Neural progenitor cell (in vitro differentiated cells): ENCODE measurements at places on chromosomes 2 and 18. TPM values are rescaled to one million over a fixed set of nuclear protein-coding genes. Genes with fewer than 3 reads are reported as not detected.

DNA sequence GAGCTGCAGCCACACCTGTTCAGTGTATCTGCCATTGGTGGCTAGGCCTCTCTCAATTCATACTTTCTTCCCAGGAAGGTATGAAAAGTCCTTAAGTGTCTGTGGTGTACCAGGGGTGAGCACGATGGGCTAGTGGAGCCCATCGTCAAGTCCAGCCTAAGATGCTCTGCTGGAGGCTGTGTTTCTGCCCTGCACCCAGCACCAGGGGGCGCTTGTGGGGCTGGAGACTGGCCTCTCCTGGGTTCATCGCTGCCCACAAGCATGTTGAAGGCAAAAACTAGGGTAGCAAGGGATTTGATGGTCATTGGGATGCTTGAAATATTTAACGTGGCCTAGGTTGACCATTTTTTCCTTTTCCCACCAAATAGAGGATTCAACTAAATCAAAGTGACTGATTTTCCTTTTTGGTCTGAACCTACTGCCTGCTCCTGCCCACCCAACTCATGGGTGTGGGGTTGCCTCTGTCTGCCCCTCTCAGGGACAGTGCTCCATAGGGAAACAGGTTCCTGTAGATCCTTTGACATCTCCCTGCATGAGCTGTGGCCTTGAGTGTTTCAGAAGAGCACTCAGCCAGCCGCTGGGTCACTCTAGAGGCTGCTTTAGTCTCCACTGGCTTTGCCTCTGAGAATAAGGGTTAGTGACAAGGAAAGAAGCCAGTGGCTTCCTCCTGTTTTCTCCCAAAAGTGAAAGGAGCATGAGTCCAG is 59.0 kb downstream of the TPGS2 start:
- peaks cover 5% of the 10 kb centered on the region for H3K36me3 ChIP-seq
- H3K27ac ChIP-seq, result no peak overlapping the region
- no peak overlapping the region for H3K4me3 ChIP-seq

DNA sequence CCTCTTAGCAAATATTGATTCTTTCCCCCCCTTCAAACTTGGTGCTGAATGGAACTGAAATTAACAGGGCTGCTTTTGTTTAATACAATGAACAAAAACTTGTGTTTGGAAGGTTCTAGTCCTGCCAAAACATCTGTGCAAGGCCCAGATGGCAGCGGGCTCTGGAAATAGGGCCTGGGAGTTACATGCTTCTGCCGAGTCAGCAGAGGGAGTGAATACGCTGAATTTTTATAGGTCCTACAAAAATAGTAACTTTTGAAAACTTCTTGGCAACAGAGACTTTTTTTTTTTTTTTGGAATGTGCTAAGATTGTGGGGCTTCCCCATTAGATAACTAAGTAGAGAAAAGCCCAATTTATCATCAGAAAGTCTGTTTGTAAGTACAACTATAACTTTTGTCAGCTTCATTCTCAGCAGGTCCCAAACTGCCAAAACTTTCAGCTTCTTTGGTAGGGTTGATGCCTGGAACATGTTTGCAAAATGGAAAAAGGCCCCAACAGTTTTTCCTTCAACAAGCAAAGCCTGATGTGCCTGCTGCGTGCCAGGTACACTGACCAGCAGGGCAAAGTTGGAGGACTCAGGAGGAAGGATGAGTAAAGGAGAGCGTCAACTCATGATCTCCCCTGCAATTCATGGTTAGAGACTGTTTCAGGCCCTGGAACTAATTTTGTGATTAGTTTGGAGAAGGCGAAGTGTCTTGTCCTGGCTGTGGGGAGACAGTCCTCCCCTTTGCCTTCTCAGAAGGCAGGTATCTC is 45.1 kb upstream of the HDAC4 start:
- no peak overlapping the region for H3K4me3 ChIP-seq
- H3K27ac ChIP-seq, result no peak overlapping the region
- H3K4me1 ChIP-seq, result peaks cover 28% of the 10 kb centered on the region
- H3K27me3 ChIP-seq, result no peaks in the 10 kb centered on the region
- no peak for DNase-seq

GRCh38 chr2:205216580-205216979 is 465.7 kb upstream of the NRP2 start:
- peaks cover 13% of the 10 kb centered on the region for H3K4me1 ChIP-seq
- no peaks in the 10 kb centered on the region for H3K36me3 ChIP-seq

DNA sequence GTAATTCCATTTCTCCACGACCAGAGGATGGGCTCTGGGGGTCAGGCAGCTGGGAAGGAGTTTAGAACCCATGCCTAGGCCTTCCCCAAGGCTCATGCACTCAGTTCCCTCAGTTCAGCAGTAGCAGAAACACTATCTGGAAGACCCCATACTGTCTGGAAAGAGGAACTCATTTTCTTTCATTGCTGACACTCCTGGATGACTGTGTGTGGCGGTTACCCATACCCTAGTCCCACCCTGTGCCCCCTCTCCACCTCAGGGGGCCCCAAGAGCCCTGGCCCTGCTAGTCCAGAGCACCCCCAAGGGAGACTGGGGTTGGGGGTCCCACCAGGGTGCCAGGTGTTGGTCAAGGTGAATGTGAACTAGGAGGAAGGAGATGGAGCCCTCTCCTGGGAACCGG is 29.5 kb downstream of the TPRKB start:
- no peak overlapping the region for H3K27ac ChIP-seq
- no peak for DNase-seq
- no peak overlapping the region for H3K4me3 ChIP-seq
- no peaks in the 10 kb centered on the region for H3K4me1 ChIP-seq

GRCh38 chr2:9709539-9710285 is 78.9 kb upstream of the YWHAQ start:
- H3K36me3 ChIP-seq, result no peaks in the 10 kb centered on the region
- H3K4me3 ChIP-seq, result no peak overlapping the region
- DNase-seq, result no peak
- H3K27me3 ChIP-seq, result no peaks in the 10 kb centered on the region

DNA sequence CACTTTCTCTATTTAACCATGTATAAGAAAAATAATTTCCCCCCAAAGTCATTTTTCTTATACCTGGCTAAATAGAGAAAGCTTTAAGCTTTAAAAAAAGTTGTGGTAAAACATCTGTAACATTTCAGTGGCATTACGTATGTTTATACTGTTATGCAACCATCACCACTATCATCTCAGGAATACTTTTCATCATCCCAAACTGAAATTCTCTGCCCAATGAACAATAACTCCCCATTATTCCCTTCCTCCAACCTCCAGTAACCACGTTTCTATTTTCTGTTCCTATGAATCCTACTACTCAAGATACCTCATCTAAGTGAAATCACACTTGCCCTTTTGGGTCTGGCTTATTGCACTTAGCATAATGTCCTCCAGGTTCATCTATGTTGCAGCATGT is 1.7 kb upstream of the SLC3A1 start:
- no peaks in the 10 kb centered on the region for H3K36me3 ChIP-seq
- H3K4me3 ChIP-seq, result no peak overlapping the region
- no peak overlapping the region for H3K27ac ChIP-seq
- H3K4me1 ChIP-seq, result peaks cover 1% of the 10 kb centered on the region

DNA sequence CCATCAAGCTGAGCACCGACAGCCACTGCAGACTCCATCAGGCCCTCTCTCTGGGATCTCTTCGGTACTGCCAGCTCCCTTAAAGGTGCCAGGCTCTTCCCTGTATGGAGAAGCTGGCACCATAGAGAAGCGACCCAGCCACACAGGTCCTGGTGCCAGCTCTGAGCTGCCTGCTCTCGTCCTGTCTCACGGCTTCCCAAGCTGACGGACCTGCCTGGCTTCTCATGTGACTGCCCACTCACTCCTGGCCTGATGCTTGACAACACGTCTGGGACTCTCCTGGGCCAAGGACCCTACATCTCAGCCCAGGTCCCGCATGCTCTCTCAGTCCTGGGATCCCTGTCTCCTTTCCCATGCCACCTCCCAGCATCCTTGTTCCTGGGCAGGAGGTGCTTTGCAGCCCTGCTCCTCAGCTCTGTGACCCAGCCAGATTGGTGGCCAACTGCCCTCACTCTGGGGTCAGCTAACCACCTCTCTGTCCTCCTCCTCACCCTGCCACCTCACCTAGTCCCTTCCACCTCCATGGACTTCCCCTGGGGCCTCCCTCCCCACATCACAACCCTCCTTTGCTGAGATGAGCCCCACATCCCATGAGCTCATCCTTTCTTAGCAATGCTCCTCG is 12.5 kb upstream of the ATOH8 start:
- H3K27ac ChIP-seq, result no peak overlapping the region
- H3K4me1 ChIP-seq, result peaks cover 23% of the 10 kb centered on the region
- H3K27me3 ChIP-seq, result peaks cover 21% of the 10 kb centered on the region
- no peak overlapping the region for H3K4me3 ChIP-seq
- H3K36me3 ChIP-seq, result no peaks in the 10 kb centered on the region

DNA sequence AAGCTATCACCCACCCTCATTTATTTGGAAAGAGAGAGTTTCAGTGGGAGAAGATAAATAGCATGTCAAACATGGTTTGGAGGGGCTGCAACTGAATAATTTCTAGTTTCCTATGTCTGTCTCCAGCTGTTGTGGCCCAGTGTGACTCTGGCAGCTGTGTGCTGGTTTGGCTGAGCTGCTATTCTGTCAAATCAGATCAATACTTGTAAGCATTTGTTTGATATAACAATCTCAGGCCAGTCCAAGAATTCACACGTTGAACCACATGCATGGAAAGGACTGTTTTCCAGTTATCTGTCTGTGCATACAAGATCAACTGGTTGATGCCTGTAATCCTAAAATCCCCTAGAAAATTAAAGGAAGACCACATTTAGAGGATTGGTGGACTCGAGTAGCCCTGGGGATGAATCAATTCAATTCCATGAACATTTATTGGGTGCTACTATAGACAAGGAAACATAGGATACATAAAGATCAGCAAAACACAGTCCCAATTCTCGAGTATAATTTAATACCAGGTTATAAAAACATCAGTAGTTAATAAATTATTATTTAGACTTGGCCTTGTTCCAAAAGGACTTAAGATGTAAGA is 209.0 kb upstream of the PARD3B start:
- DNase-seq, result no peak
- H3K36me3 ChIP-seq, result no peaks in the 10 kb centered on the region
- no peak overlapping the region for H3K4me3 ChIP-seq
- H3K4me1 ChIP-seq, result peaks cover 12% of the 10 kb centered on the region
- H3K27me3 ChIP-seq, result no peaks in the 10 kb centered on the region
- H3K27ac ChIP-seq, result no peak overlapping the region

DNA sequence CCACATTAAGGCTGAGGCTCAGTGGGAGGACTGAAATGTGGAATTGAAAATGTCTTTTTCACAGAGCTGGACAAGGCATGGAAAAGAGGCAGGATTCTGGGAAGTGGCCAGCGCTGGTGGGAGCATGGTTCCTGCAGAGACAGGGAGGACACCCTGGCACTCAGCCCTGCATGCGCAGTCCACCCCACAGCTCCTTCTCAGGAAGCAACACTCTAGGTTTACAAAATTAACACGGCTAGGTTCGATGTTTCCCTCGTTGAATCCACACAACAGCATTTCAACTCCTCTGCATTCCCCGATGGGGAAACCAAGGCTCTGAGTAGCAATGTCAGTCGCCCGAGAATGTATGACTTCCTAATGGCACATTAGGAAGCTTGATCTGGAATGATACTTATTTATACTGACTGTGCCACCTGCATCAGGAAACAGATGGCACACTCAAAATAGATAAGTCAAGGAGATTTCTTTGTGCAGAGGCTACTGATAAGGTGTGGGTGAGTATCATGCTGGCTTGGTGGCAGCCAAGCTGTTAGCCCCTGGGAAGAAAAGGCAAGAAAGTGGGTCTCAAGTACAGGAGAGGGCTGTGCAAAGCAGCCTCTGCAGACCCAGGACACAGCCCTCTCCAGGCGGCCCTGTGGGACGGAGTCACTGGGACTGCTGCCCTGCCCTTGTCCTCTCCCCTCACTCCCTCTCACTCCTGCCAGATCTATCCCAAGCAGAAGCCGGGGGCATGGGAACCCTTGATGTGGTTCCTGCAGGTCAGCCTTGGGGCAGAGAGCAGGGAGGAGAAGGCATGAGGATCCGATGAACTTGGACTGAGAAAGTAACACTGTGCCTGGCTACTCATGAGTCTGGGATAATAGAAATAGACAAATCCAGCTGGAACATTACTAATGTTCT is 158.4 kb upstream of the FHL2 start:
- no peak overlapping the region for H3K4me3 ChIP-seq
- DNase-seq, result no peak
- no peak overlapping the region for H3K27ac ChIP-seq
- H3K27me3 ChIP-seq, result no peaks in the 10 kb centered on the region
- no peaks in the 10 kb centered on the region for H3K4me1 ChIP-seq
- H3K36me3 ChIP-seq, result no peaks in the 10 kb centered on the region

- peak overlapping the region; percentile 56 for H3K27ac ChIP-seq
- H3K4me3 ChIP-seq, result no peak overlapping the region
- H3K36me3 ChIP-seq, result no peaks in the 10 kb centered on the region
- DNase-seq, result peak; percentile 78
- H3K27me3 ChIP-seq, result no peaks in the 10 kb centered on the region
Observed at GRCh38 chr2:24832073-24832461, 38.8 kb downstream of the CENPO start.

DNA sequence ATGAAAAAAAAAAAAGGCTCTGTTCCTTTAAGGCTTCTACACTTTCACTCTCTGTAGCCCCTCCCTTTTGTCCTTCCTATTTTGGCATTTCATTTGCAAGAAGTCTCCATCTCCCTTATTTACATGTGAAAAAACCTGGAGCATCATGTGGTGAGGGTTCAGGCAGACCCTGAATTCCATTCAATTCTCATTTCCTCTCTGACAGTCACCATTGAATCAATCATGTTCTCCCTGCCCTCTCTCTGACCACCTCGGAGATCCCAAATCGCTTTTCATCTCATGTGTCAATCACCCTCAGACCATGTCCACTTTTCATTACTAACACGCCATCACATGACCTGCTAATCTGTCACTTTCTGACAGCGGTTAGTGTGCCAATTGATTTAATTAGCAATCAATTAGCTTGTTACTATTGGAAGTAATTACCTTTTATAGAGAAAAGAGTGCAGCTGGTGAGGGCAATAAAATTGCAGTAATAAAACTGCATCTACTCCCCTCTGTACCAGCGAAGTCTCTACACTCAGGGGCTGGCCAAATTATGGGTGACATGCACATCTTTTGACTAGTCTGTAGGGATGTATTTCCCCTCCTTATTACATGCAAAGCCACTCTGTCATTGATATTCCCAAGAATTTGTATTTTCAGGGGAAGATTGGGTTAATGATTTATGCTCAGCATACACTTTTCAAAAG is 317.4 kb downstream of the EN1 start:
- no peak overlapping the region for H3K27ac ChIP-seq
- peaks cover 17% of the 10 kb centered on the region for H3K4me1 ChIP-seq
- DNase-seq, result peak; percentile 51
- no peaks in the 10 kb centered on the region for H3K36me3 ChIP-seq
- H3K27me3 ChIP-seq, result peaks cover 4% of the 10 kb centered on the region

HNMT gene
- total RNA-seq, result 0.84 and 1.6 TPM in 2 replicates

MEP1B gene
- total RNA-seq, result not detected in 2 replicates
